Glomerular endothelial cell (primary cell): ENCODE measurements at places on chromosomes 2 and 18. TPM values are rescaled to one million over a fixed set of nuclear protein-coding genes. Genes with fewer than 3 reads are reported as not detected.

DNA sequence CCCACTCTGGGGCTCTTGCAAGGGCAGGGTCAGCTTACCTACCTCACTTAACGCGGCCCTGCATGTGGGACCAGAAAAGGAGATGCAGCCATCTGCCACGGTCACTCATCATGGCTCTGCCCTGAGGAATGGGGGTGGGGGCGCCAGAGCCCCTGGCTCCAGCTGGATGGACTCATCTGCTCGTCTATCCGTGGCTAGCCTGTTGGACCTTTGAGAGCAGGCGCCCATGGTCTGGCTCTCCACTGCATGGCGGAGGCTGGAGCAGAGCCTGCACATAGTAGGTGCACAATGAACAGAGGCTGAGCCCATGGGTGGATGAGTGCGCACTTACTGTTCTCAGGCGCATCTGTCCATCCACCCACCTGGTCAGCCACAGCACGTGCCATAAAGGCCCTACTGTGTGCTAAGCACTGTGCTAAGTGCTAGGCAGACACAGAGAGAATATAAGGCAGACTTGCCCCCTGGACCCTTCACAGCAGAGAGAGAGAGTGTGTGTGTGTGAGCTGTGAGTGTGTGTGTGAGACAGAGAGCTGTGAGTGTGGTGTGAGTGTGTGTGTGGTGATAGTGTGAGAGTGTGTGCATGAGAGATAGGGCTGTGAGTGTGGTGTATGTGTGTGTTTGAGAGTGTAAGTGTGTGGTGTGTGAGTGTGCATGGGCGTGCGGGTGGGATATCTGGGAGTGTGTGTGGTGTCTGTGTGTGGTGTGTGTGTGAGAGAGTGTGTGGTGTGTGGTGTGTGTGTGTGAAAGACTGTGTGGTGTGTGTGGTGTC lies 151.3 kb downstream of the TFCP2L1 start:
- DNase-seq: no peak

- no peak for DNase-seq
Measured at GRCh38 chr2:133788386-133788785, 220.1 kb upstream of the NCKAP5 start.

- DNase-seq: no peak
Measured at GRCh38 chr2:226575928-226576327, 223.7 kb downstream of the IRS1 start.

DNA sequence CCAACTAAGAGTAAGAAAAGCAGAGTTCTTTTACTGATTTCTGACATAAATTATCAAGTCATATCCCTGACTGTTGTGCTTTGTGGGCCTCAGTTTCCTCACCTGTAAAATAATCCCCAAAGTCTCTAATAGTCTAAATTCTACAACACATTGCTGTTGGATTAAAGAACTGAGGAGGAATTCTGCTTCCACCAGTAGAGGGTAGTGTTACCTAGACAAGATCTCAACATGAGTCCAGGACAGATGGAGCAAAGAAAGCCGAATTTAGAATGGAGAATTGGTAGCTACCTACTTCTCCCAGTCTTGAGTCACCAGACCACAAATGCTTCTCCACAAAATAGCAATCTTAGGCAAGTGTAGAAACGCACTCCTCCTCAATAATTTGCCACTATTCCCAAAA lies 462.5 kb upstream of the FSHR start:
- DNase-seq: no peak

DNA sequence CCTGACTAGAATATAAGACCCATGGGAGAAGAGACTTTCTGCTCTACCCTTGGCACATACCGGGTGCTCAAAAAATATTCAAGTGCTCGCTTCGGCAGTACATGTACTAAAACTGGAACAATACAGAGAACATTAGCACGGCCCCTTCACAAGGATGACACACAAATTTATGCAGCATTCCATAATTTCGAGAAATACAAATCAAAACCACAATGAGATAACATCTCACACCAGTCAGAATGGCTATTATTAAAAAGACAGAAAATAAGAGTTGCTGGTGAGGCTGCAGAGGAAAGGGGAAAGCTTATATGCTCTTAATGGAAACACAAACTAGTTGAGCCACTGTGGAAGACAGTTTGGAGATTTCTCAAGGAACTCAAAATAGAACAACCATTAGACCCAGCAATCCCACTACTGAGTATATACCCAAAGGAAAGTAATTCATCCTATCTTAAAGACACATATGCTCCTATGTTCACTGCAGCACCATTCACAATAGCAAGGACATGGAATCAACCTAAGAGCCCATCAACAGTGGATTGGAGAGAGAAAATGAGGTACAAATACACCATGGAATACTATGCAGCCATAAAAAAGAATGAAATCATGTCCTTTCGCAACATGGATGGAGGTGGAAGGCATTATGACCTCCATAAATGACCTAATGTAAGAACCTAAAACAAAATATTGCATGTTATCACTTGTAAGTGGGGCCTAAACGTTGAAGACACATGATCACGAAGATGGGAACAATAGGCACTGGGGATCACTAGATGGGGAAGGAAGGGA lies 71.6 kb upstream of the CYP1B1 start:
- no peak for DNase-seq

DNA sequence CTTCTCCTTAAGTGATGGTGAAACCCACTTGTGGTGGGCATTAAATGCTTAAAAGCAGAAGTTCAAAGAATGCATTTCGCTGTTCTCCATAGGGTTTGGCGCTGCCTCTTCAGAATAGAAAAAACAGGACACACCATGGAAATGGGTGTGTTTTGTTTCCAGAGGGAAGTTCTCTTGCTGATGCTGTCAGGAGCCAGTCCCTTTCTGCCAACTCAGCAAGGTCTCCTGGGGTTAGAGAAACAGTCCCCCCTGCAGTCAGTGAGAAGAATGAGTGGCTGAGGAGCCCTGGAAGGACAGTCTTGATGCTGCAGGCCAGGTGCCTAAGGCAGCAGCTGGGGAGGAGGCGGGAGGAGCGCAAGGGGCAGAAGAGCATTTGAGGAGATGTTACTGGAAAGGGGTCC lies 37.8 kb upstream of the ASAP2 start:
- DNase-seq: no peak

DNA sequence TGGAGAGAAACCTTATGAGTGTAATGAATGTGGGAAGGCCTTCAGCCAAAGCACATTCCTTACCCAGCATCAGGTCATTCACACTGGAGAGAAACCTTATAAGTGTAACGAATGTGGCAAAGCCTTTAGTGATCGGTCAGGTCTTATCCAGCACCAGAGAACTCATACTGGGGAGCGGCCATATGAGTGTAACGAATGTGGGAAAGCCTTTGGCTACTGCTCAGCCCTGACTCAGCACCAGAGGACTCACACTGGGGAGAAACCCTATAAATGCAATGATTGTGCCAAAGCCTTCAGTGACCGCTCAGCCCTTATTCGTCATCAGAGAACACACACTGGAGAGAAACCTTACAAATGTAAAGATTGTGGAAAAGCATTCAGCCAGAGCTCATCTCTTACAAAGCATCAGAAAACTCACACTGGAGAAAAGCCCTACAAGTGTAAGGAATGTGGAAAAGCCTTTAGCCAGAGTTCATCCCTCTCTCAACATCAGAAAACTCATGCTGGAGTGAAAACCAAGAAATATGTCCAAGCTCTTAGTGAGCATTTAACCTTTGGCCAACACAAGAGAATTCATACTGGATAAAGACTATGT lies 7.8 kb downstream of the ZNF892 start:
- no peak for DNase-seq

GRCh38 chr2:148746973-148747372 lies 102.4 kb downstream of the EPC2 start:
- no peak for DNase-seq

- no peak for DNase-seq
Measured at GRCh38 chr18:5311301-5311989, 15.9 kb upstream of the ZBTB14 start.

- DNase-seq: no peak
Measured at GRCh38 chr2:241041589-241042158, 43.3 kb downstream of the SNED1 start.

DNA sequence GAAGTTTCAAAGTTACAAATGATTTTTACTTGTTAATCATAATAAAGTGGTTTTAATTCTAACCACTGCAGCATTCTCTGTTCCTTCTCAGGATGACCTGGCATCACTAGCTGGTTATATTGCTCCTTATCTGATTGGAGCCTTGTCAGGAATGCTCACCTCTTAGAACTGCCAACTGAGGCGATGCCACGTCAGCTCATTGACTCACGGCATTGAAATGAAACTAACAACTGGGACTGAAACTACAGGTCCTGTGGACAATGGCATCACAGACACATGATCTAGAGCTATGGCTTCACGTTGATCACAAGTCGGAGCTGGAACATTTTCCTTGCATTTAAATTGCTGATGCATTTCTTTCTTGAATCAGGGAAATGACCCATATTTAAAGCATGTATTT lies 54.9 kb upstream of the MAP2 start:
- peak; percentile 93 for DNase-seq

GRCh38 chr2:58045580-58046334 lies 849 bp upstream of the VRK2 start:
- DNase-seq: no peak

- peak; percentile 52 for DNase-seq
Measured at GRCh38 chr18:60549338-60549960, 176.9 kb upstream of the MC4R start.

LRP2 gene
- 0.06 TPM in 1 of 2 replicates, not detected in the other for total RNA-seq

REG3G gene
- total RNA-seq: not detected in 2 replicates

MRO gene
- total RNA-seq: not detected in 2 replicates

TEKT4 gene
- not detected in 2 replicates for total RNA-seq

RRM2 gene
- 21.4 and 26.1 TPM in 2 replicates for total RNA-seq

G6PC2 gene
- not detected in 2 replicates for total RNA-seq

SLC1A4 gene
- total RNA-seq: 10.9 and 24.0 TPM in 2 replicates

MAL gene
- total RNA-seq: 3.1 TPM in 1 of 2 replicates, not detected in the other

CABYR gene
- total RNA-seq: 3.0 and 6.0 TPM in 2 replicates

SCTR gene
- total RNA-seq: not detected in 2 replicates

FEZ2 gene
- total RNA-seq: 78.5 and 86.8 TPM in 2 replicates

MOCOS gene
- total RNA-seq: 1.3 and 1.8 TPM in 2 replicates

PROKR1 gene
- not detected in 2 replicates for total RNA-seq

POTEE gene
- total RNA-seq: not detected in 2 replicates

MATN3 gene
- total RNA-seq: 1.9 and 3.6 TPM in 2 replicates
